ENCODE measurements at places on chromosomes 1 and 21. TPM values are rescaled to one million over a fixed set of nuclear protein-coding genes. Genes with fewer than 3 reads are reported as not detected.

- no peaks in the 10 kb centered on the region for H3K4me1 ChIP-seq
- H3K36me3 ChIP-seq = no peaks in the 10 kb centered on the region
- H3K4me3 ChIP-seq = no peak overlapping the region
- no peak overlapping the region for H3K27ac ChIP-seq
- DNase-seq = no peak
Observed at GRCh38 chr1:67948151-67949080, 102.0 kb downstream of the DIRAS3 start.

DNA sequence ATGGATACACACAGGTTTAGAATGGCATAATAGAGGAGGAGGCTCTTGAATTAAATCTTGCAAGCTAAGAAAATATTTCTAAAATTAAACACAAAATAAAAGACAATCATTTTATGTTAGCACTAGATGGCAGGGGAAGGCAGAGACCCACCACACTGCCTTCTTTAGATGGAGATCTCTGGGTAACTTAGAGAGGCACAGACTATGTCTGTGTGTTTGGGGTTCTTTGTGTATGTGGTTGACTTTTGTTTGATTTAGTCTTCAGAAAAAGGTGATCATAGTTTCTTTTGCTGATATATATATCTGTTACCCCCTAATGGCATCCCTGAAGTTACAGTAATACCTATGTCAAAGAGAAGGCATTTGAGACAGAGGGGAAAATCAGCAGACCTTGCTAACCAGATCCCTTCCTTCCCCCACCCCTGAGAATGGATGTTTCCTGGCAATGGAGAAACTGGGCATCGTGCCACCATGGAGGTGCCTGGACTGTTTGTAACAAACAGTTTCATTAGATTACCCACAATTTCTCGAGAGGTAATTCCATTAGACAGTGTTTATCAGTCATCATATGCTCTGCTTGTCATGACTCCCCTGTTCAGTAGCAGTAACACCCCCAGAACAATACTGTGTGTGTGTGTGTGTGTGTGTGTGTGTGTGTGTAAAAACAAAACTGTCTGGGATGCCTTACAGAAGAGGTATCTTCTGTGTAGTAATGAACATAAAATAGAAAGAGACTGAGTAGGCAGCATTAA is 228.3 kb upstream of the DEPDC1 start:
- H3K36me3 ChIP-seq = no peaks in the 10 kb centered on the region
- no peak overlapping the region for H3K4me3 ChIP-seq
- no peak overlapping the region for H3K27ac ChIP-seq

The LRRN2 gene
- not detected for total RNA-seq

The AGT gene
- total RNA-seq = not detected

The CD34 gene
- 0.30 TPM for total RNA-seq

Data from natural killer cell (primary cell).